ENCODE measurements at places on chromosomes 7 and 10. TPM values are rescaled to one million over a fixed set of nuclear protein-coding genes. Genes with fewer than 3 reads are reported as not detected.
A peak's percentile ranks its signal among the peaks of the same experiment; 100 is the strongest.

- no peak for DNase-seq
These were observed 35.1 kb downstream of the UMAD1 start for GRCh38 chr7:7675686-7676085.

GRCh38 chr10:82908751-82909150, 1033.8 kb downstream of the NRG3 start:
- DNase-seq = no peak

DNA sequence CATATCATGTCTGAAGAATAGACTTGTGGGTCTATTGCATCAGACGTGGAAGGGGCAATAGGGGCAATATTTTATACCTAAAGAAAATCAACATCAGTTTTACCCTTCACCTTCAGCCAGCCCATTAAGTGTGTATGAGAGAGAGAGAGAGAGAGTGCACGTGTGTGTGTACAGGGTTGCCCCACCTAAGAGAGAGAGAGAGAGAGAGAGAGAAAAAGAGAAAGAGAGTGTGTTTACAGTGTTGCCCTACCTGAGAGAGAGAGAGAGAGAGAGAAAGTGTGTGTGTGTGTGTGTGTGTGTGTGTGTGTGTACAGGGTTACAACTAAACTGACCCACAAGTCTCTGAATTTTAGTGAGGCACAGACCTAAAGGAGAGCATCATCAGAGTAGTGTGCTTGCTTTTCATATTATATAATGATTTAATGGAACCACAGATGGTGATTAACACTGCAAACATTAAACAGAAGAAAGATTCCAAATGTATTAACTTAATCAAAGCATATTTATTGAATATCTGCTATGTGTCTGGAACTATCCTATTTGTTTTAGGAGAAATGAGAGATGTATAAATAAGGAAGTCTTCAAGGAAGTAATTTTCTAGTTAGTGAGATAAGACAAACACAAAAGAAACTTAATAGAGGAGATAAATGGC, 66.8 kb downstream of the CD36 start:
- DNase-seq = no peak

DNA sequence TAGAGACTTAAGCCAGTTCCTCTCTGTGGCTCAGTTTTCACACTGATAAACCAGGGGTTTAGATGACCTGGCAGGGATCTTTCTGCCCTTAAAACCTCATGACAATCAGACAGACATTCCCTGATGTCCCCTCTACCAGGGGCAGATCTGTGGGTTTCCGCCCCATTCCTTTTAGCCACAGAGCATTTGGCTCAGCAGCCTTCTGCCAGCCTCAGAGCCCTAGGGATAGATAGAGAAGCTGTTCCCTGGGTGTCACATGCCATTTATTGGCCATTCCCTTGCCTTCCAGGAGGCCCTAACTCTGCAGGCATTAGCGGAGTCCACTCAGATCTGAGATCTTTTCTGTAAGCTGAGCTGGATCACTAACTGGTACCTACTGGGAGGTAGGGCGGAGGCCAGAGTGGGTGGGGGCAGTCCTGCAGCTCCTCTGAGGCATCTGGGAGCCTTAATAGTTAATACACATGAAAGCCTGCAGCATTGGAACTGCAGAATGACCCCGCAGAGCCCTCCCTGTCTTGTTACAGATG, 101.5 kb downstream of the ZMIZ1 start:
- no peak for DNase-seq

DNA sequence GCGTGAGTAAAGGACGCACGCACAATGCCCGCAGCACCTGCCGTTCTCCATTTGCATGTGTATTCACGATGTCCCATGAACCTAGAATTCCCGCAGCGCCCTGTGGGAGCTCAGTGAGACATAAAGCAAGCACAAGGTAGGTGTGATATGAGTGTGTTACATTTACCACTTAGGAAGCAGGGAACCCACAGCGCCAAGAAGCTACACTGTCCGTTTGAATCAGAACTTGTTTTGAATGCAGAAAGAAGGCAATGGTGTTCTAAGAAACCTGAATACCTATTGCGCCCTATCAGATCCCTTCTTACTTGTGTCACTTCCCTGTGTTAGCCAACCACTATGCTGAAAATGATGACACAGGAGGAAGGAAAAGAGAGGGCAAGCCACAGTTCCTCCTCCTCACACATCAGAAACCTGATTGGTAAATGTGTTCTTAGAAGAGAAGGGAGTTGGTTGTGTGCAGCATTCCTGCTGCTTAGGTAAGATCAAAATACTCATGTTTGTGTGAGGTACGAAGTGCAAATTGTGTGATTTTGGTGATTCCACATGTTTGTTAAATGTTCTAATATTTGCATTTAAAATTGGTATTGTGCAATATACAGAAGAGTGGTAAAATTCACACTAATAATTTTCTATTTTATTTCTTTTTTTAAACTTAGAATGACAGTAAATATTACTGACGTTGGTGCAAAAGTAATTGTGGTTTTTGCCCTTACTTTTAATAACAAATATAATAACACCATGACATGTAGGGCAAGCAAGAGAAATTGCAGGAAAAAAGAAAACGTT, 185.4 kb downstream of the SEC23IP start:
- DNase-seq = no peak

DNA sequence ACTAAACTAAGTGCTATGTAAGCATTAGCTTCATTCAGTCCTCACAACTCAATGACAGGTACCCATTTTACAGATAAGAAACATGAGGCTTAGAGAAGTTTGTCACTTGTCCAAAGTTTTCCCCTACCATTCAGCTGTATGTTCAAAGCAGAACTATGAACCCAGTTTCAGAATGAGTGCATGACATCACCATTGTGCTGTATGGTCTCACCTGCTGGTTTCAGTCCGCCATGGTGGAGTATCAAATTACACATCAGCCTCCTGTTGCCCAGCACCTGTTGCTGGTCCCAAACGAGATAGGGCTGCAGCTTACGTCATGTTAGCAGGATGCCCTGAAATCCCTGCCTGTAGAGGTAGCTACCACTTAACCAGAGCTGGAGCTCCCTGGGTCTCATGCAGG, 95.0 kb downstream of the DYNC1I1 start:
- no peak for DNase-seq

DNA sequence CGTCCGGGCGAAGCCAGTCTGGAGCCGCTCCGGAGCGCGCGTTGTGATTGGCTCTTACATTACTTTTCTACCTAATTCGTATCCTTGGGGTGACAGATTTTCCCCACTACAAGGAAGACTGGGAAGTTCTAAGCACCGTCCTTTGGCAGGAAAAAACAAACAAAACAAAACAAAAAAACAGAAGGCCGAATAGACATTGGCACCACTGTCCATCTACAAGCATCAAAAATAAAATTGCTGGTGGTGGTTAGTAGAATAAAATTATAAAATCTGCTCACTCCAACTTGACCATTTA, 651 bp upstream of the SKAP2 start:
- DNase-seq = peak; percentile 65

GRCh38 chr10:129033340-129033739, 433.7 kb upstream of the MGMT start:
- no peak for DNase-seq

- DNase-seq = no peak
These were observed 23.3 kb downstream of the NPTX2 start for GRCh38 chr7:98640375-98640774.

- DNase-seq = no peak
These were observed 87.7 kb downstream of the ZNF438 start for GRCh38 chr10:30944005-30944404.

GRCh38 chr7:101546308-101546936, 82.7 kb downstream of the MYL10 start:
- DNase-seq = no peak

DNA sequence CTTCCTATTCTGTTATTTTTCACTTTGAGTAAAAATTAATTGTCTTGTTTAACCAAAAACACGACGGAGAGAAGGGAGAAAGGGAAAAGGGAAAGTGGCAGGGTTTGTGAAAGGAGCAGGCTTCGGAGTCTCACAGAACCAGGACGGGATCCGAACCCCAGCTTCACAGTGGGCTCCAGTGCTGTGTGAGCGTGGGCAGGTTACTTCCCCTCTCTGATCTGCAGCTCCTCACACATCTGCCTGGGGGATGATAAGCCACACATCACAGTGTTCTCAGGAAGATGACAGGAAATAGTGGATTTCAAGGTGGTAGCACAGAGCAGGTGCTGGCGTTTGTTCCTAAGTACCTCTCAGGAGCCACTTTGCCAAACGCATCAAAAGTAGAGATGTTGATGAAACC, 94.2 kb upstream of the GPR26 start:
- DNase-seq = no peak

- DNase-seq = no peak
These were observed 1073.6 kb downstream of the XPNPEP1 start for GRCh38 chr10:108849688-108850087.

DNA sequence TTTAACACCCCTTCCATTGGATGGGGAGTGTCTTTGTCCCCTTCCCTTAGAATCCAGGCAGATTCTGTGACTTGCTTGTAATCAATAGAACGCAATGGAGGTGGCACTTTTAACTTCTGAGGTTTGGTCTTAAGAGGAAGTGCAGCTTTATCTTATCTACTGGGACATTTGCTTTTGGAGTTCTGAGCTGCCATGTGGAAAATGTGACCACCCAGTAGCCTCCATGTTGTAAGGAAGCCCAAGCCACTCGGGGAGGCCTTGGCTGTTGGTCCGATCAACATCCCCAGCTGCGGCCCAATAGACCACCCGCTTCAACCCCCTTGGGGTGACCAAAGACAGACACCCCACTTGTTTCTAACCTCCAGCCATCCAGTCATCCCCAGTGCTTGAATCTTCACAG, 86.3 kb upstream of the FAM171A1 start:
- DNase-seq = no peak

DNA sequence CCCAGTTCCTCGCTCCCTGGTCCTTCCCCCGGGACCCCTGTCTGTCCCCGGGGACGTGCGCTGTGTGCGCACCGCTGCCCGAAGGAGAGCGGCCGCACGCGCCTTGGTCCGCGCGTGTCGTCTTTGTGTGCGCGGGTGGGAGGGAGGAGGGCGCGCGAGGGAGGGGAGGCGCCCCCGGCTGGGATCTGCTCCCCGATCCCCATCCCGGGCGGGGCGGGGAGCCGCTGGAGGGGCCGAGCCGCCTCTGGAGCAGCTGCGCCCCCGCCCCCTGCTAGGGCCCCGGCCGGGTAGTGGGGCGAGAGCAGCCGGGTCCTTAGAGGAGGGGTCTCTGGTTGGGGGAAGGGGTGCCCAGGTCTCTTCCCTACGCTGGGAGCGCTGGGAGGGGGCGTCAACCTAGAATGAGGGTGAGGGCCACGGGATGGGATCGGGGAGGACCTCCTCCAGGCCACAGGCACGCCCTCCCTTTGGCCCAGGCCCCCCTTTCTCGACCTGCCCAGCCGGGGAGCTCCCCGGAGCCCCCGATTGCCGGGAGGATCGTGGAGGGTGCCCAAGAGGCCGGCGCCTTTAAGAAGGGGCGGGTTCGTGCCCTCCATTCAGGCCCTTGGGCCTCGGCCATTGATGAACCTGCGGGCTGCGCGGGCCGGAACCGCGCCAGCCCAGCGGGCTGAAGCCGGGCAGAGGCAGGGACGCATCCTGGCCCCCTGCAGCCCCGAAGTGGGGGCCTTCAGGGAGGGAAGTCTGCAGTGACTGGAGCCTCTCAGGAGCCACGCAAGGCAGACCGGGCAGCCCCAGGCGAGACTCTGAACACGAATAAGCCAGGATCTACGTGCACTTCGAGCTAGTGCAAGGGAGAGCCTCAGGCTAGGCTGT, 678 bp downstream of the SH2B2 start:
- DNase-seq = no peak

- no peak for DNase-seq
These were observed 81.0 kb downstream of the HGF start for GRCh38 chr7:81688622-81689411.

- no peak for DNase-seq
These were observed 27.1 kb downstream of the YKT6 start for GRCh38 chr7:44227911-44228310.

DNA sequence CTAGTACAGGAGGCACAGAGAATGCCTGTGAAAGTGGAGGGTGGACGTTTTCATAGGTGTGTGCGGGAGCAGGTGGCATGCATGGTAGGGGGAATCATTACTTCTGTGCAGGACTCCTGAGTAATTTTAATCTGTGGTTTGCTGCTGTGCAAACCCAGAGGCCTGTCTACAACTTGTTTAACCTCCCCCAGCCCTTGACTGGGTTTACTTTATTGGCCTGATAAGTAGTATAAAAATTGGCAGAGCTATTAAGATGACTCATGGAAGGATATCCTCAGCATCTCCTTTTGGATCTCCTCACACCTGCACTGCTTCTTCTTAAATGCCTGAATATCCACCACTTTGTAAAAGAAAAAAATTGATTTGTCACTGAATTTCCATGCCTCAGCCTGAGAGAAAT, 104.8 kb downstream of the AUTS2 start:
- DNase-seq = no peak

- DNase-seq = no peak
These were observed 62.1 kb upstream of the PRKAR2B start for GRCh38 chr7:106982415-106982814.

GRCh38 chr10:123323884-123324283, 169.7 kb downstream of the BUB3 start:
- DNase-seq = no peak

GRCh38 chr7:107463139-107464078, 6.4 kb upstream of the GPR22 start:
- peak; percentile 71 for DNase-seq

- no peak for DNase-seq
These were observed 227.4 kb downstream of the TCERG1L start for GRCh38 chr10:131083915-131084790.

DNA sequence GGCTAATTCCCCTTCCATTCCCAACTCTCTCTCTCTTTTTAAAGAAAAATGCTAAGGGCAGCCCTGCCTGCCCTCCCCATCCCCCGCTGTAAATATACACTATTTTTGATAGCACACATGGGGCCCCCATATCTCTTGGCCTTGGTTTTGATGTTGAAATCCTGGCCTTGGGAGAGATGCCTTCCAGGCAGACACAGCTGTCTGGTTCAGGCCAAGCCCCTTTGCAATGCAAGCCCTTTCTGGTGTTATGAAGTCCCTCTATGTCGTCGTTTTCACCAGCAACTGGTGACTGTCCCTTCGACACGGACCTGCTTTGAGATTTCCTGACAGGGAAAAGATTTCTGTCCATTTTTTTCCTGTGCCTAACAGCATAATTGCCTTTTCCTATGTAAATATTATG, 3.0 kb downstream of the ADRA2A start:
- peak; percentile 47 for DNase-seq

Gene EFCAB10
- total RNA-seq = not detected

Gene KLF14
- not detected for total RNA-seq

Gene MPP7
- total RNA-seq = 8.9 TPM

Gene ZNF138
- 3.1 TPM for total RNA-seq

Gene GGCT
- 27.6 TPM for total RNA-seq

Gene OSBPL3
- total RNA-seq = 4.8 TPM

Gene PIK3AP1
- 11.2 TPM for total RNA-seq

Gene ERVW-1
- not detected for total RNA-seq

Gene HOXA13
- total RNA-seq = not detected

Gene TUBAL3
- not detected for total RNA-seq

Gene TCAF2
- 1.4 TPM for total RNA-seq

Gene LGI1
- not detected for total RNA-seq

Gene SPACDR
- not detected for total RNA-seq

Gene LRMDA
- total RNA-seq = 6.1 TPM

Gene TUBB8
- total RNA-seq = not detected

Gene GALNT11
- total RNA-seq = 25.1 TPM

Gene CRPPA
- total RNA-seq = 2.2 TPM

Gene VGF
- not detected for total RNA-seq

Gene NKX1-2
- not detected for total RNA-seq

Gene ITPRID1
- not detected for total RNA-seq
